Pulmonary artery endothelial cell (primary cell): ENCODE measurements at places on chromosomes 1 and 21.

- DNase-seq, result no peak
Observed at GRCh38 chr1:197606168-197606845, 169.0 kb downstream of the DENND1B start.

DNA sequence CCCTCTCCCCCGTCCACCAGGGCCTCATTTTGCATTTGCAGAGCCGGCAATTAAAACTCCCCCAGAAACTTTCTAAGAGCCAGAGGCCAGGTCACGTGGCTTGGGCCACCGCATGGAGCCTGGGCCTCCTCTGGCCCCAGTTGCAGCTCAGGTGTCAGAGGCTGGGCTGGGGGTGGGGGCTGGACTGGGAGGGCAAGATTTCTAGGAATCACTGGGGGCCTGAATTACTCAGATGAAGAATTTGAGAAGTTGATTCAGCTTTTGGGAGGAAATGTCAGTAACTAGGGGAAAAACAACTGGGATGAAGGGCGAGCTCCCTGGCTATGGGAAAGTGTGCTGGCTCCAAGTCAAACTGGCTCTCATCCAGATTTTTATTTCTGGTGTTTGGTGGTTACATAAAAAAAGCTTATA is 151.0 kb downstream of the CDC7 start:
- peak; percentile 46 for DNase-seq

DNA sequence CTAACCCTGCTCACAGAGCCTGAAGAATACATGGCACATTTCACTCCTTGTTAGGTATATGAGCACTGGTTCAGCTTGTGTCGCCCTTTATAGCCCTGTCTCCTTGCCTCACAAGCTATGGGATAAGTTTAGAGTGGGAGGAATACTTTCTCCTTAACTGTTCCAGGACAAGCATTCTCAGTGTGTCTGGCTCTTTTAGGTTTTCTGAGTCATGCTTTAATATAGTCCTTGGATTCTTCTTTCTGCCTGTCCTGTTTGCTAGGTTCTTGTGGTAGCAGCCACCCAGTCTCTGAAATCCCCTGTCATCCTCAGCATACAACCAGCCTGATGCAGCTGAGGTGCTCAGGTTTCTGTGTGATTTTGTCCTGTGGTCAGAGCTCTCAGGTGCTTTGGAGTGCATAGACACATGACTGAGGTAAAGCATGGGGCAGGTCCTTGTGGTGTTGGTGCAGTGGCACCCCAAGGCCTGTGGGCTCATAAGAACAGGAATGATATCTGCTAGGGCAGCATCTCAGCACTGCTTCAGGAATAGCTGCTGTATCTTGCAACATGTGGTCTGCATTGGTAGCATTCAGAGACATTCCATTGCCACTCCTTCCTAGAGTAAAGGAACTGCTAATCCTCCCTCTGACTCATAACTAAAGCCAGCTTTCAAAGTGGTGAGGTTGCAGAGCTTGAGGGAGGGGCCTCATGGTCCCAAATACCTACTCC is 14.2 kb upstream of the CASQ2 start:
- no peak for DNase-seq

DNA sequence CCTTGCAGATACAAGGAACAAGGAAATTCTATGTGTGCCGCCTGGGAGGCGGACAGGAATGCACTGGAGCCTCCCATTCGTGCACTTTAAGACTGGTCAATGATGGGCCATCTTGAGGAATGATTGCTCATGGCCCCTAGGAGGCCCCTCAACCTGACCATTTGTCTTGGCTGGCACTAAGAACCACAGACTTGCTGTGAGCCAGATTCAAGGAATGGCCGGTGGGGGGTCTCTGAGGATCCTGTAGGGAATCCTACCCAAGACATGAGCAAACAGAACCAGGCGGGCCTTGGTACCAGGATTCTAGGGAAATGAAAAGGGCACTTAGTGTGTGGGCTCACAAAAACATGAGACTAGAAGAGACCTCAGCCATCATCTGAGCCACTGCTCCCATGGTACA is 28.1 kb upstream of the GOLT1A start:
- no peak for DNase-seq

DNA sequence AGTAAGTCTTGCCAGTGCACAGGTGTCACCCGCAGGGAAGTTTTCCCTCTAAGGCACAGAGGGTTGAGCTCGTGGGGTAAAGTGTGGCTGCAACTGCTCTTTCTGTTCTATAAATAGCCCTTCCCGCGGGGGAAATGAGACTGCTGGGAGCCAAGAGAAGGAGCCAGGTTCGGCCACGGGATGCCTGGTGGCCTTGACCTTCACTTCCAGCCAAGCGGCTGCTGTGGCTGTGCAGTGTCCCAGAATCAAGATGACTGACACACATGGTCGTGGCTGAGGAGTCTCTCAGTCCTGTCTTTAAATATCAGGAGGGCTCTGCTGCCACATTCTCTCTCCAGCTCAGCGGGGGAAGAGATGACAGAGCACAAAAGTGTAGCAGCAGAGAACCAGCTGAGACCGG is 154.1 kb upstream of the VAMP3 start:
- DNase-seq, result no peak

GRCh38 chr1:31073044-31073443 is 7.5 kb upstream of the PUM1 start:
- no peak for DNase-seq

- no peak for DNase-seq
Observed at GRCh38 chr1:227298512-227299240, 19.6 kb downstream of the CDC42BPA start.

GRCh38 chr21:28240586-28240985 is 752.1 kb downstream of the LTN1 start:
- no peak for DNase-seq

- DNase-seq, result no peak
Observed at GRCh38 chr1:242002072-242002471, 3.2 kb upstream of the MAP1LC3C start.

GRCh38 chr1:27763358-27763757 is 9.7 kb upstream of the STX12 start:
- DNase-seq, result no peak

- DNase-seq, result no peak
Observed at GRCh38 chr1:43435146-43436145, 18.3 kb downstream of the HYI start.

DNA sequence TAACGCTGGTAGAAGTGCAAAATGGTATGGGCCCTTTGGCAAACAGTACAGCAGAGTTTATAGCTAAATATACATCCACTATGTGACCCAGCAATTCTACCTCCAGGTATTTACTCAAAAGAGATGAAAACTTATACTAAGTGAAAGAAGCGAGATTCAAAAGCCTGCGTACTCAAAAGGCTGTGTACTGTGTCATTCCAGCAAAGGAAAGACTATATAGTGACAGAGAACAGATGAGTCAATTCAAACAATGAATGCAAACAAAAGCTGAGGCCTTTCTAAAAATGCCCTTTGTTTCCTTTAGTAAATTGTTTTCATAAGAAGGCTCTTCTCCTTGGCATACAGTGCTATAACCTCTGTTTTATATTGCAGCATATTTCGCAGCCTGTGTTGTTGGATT is 268.8 kb upstream of the CSF3R start:
- no peak for DNase-seq

GRCh38 chr1:3027611-3028371 is 6.5 kb downstream of the ACTRT2 start:
- no peak for DNase-seq

- peak; percentile 82 for DNase-seq
Observed at GRCh38 chr1:186404454-186405051, 28.9 kb downstream of the ODR4 start.

- DNase-seq, result no peak
Observed at GRCh38 chr1:203199816-203200571, 13.5 kb upstream of the CHI3L1 start.

- no peak for DNase-seq
Observed at GRCh38 chr1:179925922-179926849, 28.4 kb upstream of the CEP350 start.

GRCh38 chr1:21696931-21697330 is 27.8 kb upstream of the RAP1GAP start:
- DNase-seq, result no peak

GRCh38 chr1:203171341-203172183 is 4.1 kb downstream of the MYBPH start:
- DNase-seq, result no peak

GRCh38 chr1:211132721-211133392 is 1.1 kb downstream of the KCNH1 start:
- no peak for DNase-seq

DNA sequence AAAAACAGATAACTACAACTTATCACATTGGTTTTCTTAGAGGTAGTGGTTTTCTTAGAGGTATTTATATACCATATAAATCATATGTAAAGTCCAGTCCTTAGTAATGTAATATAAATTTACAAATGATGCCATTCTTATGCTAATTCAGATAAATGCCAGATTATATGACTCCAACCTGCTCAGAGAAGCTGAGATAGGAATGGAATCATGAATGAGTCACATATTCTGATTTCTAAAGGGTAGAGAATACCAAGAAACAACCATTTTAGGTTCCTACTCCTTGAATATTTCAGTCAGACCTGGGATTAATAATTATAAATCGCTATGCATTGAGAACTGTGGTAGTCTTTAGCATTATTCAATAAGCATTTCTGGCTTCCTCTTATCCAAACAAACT is 760.1 kb upstream of the NEGR1 start:
- no peak for DNase-seq
